C1 segment of cervical spinal cord (tissue), 14 donors: ENCODE measurements at places on chromosomes 6 and 20.

DNA sequence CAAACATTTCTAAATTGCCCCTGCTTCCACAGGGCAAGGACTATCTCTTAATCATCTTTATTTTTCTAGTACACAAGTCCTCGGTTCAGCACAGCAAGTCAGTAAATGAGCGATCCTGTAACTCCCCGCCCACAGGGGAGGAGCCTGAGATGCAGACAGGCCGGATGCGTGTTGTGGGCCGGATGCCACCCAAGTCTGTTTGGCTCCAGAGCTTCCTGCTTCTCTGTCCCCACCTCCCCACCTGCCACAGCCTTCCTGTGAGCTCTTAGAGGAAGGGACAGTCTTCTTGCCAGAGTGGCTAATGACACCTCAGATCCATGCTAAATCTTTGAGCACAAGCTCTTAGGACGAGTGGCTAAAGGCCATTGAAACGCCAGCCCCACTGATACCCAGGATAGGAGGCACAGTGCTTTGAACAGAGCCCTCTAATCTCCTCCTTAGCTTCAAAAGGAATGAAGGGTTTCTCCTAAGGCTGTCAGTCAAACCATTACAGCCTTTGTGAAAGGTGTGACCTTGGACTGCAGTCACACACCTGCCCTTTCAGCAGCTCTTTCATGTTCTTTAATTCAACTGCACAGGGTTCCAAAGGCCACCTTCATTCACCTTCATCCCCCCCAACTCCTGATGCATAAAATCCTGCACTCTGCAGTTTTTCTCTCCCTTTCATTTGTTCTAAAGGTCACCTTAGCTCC is 264.3 kb downstream of the TFAP2C start:
- no peak for DNase-seq

GRCh38 chr20:4073852-4074741 is 58.7 kb upstream of the RNF24 start:
- DNase-seq: peak; percentile 40

DNA sequence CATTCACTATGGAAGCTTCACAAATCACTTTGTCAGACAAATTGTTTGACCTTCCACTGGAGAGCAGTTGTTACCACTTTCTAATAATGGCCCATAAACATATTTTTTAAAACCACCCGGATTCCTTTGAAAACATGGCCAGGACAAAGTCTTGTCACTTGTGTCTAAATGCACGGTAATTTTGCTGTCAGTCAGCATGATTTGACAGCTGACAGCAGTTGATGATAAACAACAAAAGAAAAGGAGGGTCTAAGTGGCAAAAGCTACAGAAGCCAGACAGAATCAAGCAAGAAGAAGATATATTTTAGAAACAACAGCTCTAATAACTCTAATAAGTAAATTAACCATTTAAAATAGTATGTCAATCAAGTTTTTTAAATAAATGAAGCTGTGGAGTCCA is 27.7 kb upstream of the CARMIL1 start:
- DNase-seq: no peak

GRCh38 chr6:146026873-146027272 is 2.0 kb upstream of the GRM1 start:
- no peak for DNase-seq

DNA sequence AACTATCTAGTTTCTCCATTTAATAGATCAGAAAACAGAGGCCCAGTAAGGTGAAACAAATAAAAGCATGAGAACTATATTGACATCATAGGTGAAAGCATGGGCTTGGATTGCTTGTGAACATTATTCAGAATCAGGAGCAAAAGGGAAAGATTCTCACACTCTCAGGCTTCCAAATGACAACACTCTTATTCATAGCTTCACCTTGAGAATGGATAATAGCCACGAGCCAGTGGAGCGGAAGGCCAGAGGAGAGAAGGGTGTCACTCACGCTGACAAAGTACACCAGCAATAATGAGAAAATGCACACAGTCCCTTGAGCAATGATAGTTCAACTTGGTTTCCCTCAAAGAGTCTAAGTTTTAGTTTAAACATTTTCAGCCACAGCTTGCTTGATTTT is 339.0 kb downstream of the TPBG start:
- no peak for DNase-seq

DNA sequence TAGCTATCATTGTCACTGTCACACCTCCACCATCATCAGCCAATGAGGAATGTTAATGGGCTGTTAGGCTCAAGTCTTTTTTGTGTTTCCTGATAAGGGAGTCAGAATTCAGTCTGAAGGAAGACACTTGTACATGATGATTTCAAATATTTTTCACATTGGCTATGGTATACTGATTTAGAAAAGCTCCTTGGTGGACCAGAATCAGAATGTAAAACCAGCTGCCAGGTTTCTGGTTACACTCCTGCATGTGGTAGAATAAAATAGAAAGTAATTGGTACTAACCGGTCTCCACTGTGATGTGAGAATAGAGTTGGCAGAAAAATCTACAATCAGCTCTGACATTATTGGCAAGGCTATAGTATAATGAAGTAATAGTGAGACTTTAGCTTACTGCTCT is 10.7 kb downstream of the COL9A1 start:
- DNase-seq: no peak

GRCh38 chr6:118876814-118877213 is 17.1 kb upstream of the ASF1A start:
- DNase-seq: no peak

DNA sequence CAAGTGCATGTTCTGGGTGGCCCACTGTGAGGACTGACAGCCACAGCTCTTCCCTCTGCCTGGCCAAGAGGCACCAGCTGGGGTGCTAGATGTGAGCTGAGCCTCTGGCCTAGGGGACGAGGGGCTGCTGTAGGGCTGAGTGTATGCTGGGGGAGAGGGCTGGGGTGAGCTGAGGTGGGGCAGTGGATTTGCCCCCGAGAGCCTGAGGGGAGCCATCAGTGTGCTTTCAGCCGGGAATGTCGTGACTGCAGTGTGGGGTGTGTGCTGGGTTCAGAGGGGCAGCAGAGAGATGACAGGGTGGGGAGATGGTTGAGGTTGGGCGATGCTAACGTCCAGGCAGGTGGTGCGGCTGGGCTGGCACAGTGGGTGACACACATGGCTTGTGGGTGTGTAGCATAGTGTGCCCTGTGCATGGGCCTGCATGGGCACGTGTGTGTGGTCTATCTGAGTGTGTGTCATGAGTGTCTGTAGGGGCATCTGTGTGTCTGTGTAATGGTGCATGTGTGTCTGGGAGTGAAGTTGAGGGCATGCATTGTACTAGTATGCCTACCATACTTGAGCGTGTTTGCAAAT is 46.0 kb upstream of the BLCAP start:
- no peak for DNase-seq

DNA sequence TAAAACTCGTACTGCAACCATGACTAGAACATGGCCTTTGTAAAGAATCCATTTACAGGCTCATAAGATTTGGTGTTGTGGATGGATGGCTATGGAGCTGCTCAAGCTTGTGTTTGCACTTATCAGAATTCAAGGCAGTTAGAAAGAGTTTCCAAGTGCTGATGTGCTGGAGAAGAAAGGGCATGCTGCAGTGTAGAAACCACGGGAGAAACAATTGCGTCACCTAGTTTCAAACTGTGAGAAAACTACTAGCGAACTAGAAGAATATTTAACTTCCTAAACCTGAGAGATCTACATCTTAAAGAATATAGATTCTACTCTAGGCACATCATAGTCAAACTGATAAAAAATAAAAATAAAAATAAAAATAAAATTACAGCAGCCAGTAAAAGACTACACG is 116.2 kb downstream of the SGK1 start:
- no peak for DNase-seq

GRCh38 chr6:113584767-113585166 is 272.4 kb upstream of the MARCKS start:
- no peak for DNase-seq

- no peak for DNase-seq
These were observed 7.3 kb upstream of the CGA start for GRCh38 chr6:87102151-87102621.

DNA sequence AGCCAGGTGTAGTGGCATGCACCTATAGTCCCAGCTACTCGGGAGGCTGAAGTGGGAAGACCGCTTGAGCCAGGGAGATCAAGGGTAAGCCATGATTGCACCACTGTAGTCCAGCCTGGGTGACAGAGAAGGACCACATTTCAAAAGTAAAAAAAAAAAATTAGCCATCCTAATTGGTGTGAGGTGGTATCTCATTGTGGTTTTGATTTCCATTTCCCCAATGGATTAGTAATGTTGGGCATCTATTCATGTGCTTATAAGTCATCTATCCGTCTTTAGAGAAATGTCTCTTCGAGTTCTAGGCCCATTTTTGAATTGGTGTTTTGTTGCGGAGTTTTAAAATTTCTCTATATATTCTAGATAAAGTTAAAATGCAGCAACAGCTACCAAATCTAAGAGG is 21.7 kb downstream of the ABHD12 start:
- DNase-seq: no peak

DNA sequence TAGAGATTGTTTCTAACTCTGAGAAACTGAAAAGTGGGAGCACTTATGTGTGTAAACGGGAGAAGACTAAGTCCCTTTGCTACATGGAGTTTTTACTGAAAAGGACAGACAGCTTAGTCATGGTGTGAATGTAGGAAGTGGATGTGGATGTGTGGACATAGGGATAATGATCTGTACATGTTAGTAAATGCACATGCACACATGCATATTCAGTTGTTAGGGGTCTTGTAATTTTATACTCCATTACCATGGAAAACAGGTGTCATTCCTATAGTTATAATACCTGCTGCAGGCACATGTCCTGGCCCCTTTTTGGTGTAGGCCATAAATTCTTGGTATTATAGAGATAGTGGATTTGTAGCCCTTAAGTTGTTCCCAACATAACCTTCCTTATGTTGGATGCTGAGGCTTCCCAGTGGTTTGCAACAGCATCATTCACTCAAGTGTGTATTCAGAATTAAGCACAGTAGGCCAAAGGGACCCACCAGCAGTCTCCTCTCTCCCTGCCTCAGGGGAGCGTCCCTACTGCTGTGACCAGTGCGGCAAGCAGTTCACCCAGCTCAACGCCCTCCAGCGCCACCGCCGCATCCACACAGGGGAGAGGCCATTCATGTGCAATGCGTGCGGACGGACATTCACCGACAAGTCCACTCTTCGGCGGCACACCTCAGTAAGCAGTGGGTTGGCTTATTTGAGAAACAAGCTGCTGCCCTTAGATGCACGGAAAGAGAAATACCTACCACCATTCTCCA is 7.3 kb downstream of the GZF1 start:
- no peak for DNase-seq

DNA sequence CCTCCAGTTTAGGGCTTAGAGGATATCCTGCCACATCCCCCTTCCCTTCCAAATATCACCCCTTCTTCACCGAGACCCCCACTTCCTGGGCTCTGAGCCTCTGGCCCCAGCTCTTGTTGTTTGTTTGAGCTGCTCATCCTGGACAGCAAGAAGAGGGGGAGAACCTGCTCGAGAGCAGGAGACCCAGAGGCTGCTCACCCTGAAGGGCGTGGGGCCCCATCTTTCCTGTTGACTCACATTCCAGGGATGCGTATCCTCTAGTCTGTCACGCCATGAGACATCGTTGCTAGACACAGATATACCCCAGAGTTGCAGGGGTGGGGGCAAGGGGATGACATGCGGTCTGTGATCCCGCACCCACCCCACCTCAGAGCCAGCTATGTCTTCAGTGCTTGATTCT is 5.7 kb upstream of the TNXB start:
- DNase-seq: no peak
